Renal pelvis (tissue), 12 donors: ENCODE measurements at places on chromosomes 5 and 9.

- DNase-seq, result no peak
Observed at GRCh38 chr5:58753446-58753845, 170.6 kb downstream of the RAB3C start.

- DNase-seq, result no peak
Observed at GRCh38 chr5:149811453-149811852, 81.3 kb downstream of the PPARGC1B start.

DNA sequence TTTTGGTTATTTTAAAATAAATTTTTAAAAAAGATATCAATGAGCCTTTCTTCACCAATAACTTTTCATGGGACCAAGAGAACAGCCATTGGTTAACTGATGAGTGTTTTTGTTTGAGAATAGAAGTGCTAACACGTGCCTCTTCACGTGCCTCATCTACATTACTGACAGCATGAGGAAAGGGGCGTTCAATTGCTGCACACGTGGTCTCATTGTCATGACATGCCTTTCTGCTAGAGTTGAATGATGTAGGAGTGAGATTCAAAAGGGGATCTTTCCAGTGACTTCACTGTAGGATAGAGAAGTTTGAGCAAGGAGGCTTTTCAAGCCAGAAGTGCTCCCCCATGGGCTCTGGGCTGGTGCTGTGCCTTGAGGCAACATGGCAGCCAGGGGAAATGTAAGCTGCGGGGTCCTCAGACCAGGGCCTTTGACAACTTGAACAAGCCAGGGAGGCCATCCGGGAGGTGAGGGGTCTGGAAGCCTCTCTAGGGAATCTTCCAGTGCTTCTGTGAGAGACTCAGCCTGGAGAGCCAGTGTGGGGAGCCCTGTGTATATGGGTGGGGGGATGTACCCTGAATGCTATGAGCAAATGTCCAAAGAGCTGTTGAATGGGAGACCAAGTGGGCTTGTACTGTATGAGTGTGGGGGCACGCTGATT is 51.2 kb upstream of the FSTL4 start:
- DNase-seq, result no peak

GRCh38 chr5:168311061-168311566 is 19.7 kb downstream of the WWC1 start:
- no peak for DNase-seq

DNA sequence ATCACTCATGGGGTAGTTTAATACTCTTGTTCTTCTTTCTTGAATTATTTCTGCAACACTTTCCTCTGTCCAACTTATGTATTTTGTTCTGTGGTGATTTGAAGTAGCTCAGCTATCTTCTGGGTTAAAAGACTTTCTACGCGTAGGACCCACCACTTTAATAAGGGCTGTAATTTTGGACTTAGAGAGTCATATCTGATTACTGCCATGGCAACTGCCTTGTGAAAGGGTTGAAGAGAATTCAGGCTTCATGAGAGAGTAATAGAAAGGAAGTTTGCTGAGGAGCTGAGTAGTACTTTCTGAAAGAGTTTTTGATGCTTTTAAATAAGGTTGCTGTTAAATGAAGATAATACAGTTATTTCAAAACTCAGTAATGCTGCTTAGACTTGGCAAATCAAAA is 89.5 kb downstream of the TLE4 start:
- no peak for DNase-seq

DNA sequence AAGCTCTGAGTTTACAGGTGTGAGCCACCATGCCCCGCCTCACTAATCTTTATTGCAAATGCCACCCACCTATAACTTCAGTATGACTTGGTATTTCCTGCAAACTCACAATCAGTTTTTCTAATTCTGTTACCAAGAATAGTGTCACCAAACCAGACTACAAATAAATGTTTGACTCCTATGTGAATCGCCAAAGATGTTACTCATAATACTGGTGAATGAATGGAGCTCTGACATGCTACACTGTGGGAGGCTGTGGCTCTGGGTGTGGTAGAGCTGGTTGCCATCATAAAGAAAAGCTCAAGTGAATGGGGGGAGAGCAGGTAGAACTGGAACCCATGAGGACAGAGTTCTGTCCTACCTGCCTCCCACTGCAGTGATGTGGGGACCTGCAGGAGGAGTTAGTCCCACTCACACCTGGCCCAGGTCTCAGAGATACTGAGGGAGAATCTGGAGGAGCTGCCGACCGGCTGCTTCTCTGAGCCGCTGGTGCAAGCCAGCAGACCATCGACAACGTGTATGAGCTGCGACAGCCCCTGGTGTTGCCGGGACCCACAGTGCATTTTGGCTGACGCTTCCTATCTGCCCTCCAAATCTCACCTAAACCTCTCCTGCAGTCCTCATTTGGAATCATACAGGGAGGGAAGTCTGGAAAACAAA is 95.7 kb downstream of the ENTREP1 start:
- DNase-seq, result no peak

- DNase-seq, result no peak
Observed at GRCh38 chr5:1139331-1140170, 27.7 kb upstream of the SLC12A7 start.

DNA sequence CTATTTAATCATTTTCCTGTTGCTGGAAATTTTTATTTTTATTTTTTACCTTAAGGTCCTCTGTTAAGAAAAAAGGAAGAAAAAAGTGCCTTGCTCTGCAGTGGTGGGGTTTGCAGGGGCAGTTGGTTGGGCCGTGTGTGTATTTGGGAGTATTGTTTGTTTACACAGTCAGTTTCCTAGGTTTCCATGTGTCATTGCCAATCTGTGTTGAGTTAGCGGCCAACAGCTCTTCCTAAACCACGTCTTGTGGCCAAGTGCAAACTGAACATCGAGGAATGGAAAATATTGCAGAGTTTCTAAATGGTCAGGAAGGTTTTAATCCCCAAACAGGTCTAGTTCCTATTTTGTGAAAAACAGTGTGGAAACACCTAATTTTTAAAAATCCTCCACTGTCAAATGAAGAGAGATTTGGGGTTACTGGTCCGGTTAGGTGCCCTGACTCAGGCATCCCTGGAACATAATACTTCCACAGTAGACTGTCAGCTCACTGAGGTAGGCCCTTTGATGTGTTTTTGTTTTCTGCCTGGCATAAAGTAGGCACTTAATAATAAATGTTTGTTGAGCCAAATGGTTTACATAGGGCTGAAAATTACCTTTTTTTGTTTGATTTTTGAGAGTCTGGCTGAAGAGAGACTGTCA is 37.0 kb downstream of the MAMDC2 start:
- DNase-seq, result no peak

DNA sequence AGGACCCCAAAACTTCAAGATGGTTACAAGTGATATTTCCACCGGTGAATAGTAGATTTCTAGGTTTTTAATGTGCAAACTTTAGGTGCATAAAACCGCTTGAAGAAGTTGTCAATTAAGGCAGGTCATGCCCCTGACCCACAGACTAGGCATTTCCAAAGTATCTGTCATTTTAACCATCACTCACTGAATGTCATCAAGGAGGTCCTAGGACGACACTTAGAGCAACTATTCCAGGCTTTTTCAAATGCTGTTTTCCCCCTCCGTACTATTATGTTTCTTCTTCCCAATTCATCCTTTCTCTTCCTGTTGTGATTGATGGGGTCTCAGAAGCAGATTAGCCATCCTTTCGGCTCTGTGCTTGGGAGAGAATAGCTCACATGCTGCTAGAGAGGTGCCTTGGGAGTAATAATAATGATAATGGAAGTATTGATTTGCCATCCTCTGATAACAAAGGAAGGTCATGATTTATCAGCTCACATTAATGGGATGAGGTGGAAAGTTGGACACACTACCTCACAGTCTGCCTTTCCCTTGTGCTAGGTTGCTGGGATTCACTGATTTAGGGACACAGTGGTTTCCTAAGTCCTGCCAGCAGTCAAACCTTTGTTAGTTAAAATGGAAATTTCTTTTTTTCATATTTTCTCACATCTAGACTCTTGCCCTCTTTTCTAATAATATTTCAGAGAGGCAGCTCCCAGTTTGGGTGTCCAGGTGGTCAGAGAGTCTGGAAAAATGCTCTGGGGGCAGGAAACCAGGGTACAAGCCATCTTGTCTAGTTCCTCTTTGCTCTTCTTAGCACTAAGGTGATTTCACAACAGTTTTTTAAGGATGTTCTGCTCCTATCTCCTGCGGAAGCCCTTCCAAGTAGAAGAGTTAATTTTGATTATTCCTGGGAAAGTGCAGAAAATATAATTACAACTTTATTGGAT is 67.0 kb downstream of the PTTG1 start:
- no peak for DNase-seq

GRCh38 chr5:172942556-172942955 is 16.7 kb upstream of the RPL26L1 start:
- no peak for DNase-seq

- no peak for DNase-seq
Observed at GRCh38 chr5:116469631-116470030, 105.0 kb downstream of the SEMA6A start.

GRCh38 chr9:130728721-130729120 is 35.1 kb downstream of the EXOSC2 start:
- DNase-seq, result no peak

DNA sequence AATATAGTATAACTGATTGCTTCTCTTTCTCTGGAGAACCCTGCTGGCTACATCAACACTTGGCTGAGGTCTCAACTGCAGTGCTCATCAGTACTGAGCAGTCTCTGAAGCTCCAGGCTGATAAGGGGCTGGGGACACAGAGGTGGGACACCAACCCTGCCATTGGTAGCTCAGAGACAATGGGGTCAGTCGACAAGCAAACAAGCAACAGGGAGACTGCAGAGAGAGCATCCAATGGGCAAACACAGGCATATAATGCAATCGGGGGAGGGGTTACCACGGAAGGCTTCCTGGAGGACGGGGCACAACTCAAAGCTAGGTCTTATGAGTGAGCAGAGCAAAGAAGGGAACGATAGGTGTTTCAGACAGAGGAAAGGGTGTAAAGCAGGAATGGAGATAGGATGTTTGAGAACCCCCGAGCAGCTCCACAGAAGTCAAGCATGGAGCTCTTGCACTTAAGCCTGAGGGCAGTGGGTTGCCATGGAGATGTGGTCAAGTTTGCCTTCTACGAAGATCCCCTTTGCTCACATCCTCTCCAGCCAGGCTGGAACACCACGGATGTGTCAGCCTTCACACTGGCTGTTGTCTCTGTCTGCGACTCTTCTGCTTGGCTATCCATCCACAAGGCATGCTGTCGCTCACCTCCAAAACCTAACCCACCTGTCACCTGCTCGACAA is 21.5 kb upstream of the AKNA start:
- no peak for DNase-seq

GRCh38 chr9:68951879-68952659 is 61.8 kb downstream of the PRKACG start:
- DNase-seq, result no peak

- DNase-seq, result no peak
Observed at GRCh38 chr9:7234144-7234543, 476.4 kb downstream of the KDM4C start.

DNA sequence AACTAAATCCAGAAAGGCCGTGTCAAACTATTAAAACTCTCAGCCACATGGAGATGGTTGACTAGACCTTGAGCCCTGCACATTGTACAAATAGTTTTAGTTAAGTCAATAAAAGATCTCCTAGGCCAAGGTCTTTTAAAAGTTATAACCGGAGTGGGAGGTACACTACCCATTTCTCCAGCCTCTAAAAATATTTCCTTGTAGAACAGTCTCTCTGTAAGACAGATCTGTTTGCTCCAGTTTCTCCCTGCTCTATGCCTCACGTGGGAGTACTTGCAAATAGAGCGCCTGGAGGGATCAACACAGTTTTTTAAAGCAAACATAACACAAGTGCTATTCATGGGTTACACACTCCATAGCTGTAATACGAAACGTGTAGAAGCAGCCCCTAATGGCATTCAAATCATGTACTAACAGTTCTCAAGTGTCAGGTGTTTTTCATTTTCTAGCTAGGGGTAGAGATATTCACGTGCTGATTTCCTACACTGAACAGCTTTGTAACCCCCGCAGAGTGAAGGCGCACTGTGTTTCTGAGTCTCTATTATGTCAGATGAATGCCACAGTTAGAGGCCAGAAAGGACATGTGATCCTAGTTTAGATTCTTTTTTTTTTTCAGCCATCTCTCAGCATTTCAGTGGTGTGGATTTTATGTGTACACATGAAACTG is 703.4 kb upstream of the GRAMD2B start:
- DNase-seq, result peak; percentile 59

GRCh38 chr9:34796924-34797323 is 87.0 kb upstream of the CCL21 start:
- DNase-seq, result no peak

DNA sequence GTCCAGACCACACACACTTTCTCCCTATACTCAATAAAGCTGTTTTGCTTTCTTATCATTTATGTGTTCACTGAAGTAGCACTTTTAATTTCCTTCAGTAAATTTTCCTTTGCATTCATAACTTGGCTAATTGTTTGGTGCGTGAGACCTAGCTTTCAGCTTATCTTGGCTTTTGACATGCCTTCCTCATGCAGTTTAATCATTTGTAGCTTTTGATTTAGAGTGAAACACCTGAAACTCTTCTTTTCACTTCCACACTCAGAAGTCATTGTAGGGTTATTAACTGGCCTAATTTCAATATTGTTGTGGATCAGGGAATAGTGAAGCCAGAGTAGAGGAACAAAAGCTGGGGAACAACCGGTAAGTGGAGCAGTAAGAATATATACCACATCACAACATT is 114.7 kb downstream of the ST8SIA4 start:
- DNase-seq, result no peak

DNA sequence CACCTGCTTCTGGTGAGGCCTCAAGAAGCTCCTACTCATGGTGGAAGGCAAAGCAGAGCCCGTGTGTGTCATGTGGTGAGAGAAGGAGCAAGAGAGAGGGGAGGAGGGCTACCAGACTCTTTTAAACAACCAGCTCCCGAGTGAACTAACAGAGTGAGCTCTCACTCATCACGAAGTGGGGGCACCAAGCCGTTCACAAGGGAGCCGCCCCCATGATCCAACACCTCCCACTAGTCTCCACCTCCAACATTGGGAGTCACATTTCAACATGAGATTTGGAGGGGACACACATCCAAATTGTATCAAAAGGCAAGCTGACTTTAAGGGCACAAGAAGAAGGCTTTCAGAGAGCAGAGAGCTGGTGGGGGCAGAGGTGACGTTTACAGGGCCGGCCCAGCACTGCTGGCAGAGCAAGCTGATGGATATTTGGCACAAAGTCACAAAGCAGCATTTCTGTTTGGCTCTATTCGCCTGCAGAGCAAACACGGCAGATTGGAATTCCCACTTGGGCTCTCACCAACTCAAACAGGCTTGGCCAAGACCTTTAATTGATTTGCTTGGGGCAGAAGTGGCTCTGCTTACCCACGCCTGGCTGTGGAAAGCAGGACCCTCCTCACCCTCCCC is 20.0 kb downstream of the PITX1 start:
- DNase-seq, result no peak

DNA sequence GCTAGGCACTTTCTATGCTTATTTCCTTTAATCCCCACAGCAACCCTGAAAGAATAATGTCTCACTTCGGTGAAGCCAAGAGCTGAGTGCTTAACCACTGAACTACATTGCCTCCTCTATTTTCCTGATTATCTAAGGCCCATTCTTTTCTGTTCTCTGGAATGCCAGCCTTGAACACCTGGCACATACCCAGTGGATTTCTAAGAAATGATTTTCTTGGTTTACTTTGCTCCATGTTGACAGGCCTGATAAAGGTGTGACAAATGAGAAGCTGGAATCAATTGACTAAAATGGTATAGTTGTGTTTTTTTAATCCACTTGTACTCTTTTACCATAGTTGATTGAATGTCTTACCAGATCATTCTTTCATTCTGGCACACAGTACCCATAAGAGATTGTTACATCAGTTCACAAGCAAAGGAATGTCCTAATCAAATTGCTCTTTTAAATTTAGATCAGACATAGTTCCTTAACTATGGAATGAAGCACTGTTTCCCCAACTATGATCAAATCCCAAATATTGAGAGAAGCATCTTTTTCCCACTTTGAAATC is 9.0 kb upstream of the ENC1 start:
- no peak for DNase-seq
